ENCODE measurements at places on chromosomes 2 and 18.
A peak's percentile ranks its signal among the peaks of the same experiment; 100 is the strongest.

DNA sequence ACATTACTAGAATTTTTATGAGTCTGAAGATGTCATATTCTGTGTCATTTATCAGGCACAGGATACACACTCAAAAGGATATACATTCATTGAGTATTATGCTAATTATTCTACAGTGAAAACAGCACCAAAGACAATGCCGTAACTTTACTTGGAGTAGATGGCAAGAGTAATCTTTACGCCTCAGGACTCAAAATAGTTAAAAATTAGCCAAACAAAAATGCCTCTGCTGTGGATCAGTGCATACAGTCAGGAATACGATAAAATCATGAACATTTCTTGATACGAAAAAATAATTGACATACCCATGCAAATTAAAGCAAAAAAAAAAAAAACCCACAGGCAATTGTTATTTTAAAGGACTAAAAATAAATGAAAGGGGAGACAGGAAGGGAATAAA is 129.7 kb downstream of the NETO1 start:
- DNase-seq = no peak

DNA sequence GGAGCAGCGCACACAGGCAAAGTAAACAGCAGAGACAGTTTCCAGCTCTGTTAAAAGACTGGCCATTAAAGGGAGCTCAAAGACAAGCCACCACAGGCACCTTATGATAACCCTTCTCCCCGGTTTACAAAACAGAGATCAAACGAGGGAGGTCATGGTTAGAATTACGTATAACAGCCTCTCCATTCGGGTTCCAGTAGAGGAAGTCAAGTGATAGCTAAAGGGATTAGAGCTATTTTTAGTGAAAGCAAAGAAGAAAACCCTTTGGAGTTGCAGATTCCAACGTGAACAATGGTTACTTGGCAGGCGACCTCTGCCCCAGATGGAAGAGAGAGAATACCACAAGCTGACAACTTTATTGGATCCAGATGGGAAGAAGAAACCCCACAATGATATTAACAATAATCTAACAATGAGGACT is 31.2 kb upstream of the EDAR start:
- no peak for DNase-seq

- DNase-seq = no peak
These were observed 126.7 kb downstream of the OSBPL1A start for GRCh38 chr18:24270937-24271380.

- no peak for DNase-seq
These were observed 218.0 kb upstream of the KCNJ3 start for GRCh38 chr2:154480521-154480920.

DNA sequence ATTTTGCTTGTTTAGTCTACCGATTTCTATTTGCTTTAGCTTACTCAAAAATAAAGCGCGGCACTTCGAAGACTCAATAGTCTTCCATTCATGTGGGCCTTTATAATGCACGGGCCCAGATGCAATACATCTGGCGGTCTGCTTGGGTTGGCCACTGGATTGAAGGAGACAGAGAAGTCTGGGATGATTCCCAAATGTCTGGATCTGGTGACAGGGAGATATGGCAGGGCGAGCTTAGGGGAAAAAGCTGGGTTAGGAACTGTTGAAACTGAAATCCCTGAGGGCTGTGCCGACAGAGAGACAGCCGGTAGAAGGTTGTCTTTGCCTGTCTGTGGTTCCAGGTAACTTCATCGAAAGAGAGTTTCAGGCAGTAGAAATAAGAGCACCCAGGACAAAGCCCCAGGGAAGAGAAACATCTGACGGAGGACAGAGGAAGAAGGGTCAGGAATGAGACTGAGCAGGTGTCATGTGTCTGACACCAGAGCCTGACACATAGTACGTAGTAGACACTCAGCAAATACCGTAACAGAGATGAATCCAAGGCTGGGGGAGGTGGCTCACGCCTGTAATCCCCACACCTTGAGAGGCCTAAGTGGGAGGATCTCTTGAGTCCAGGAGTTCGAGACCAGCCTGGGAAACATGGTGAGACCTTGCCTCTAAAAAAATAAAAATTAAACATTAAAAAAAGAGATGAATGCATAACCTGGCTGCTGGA is 13.6 kb downstream of the CLUL1 start:
- DNase-seq = no peak

DNA sequence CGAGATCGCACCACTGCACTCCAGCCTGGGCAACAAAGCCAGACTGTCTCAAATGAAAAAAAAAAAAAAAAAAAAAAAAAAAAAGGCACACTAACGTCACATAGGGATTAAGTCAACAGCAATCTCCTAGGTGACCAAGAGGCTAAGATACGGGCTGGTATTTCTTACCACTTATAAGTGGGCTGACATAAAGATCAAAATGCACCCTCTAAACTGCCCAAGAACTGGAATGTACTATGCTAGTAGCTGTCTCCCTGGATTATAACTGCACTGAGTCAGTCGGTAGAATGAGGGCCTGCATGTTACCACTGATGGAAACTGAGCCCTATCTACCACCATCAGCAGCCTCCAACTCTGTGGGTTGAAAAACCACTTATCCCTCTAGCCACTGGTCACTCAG is 80.6 kb downstream of the KLF7 start:
- no peak for DNase-seq

GRCh38 chr2:62307469-62308389 is 111.8 kb downstream of the B3GNT2 start:
- peak; percentile 58 for DNase-seq

DNA sequence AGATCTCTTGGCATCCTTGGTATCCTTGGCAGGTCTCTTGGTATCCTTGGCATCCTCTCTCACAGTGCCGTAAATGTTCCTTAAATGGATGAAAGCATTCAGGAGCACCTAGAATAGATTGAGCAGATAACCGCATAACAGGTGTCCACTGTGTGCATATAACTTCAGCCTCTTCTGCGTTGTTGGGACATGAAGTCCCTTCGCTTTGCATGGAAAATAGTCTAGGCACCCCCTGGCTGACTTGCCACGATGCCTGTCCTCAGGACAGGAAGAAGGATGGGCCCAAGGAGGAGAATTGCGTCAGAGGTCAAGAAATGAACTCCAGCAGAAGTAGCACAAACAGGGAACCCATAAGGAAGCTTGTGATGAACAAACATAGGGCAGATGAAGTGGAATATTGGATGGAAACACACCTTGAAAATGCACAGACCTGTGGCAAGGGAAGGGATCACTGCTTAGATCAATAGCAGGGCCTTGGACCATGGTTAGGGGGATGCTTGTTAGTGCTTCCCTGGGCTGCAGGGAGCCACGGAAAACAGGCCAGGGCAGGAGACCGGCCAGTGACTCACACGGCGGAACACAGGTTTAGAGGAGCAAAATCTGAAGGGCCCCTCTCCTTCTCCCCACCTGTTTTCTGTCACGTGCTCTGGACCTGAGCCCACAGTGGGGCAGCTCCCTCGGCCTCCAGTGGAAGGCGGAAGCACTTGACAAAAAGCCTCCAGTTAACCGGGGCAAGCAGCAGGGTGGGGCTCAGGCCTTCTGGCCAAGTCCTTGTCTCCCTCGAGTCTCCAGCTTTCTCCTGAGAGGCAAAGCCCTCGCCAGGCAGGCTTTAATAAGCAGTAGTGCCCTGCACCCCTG is 99.2 kb upstream of the ASAP2 start:
- peak; percentile 71 for DNase-seq

DNA sequence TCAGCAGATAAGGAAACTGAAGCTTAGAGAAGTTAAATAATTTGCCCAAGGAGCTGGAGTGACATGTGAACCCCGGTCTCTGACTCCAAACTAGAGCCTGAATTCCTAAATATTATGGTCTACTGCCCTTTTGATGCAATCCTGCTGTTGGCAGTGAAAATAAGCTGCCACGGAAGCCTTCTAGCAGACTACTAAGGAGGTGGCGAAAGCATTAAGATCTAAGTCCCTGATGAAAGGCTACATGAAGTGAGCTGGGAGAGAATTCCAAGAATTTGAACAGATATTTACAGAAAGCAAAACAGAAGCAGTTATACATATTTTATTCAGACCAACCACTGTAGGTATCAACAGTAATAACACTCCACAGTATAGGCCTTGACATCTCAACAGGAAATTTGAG is 28.1 kb downstream of the TRMT61B start:
- no peak for DNase-seq

All from ureter (tissue), 1 donor.